ENCODE measurements at places on chromosomes 4 and X. TPM values are rescaled to one million over a fixed set of nuclear protein-coding genes. Genes with fewer than 3 reads are reported as not detected.

DNA sequence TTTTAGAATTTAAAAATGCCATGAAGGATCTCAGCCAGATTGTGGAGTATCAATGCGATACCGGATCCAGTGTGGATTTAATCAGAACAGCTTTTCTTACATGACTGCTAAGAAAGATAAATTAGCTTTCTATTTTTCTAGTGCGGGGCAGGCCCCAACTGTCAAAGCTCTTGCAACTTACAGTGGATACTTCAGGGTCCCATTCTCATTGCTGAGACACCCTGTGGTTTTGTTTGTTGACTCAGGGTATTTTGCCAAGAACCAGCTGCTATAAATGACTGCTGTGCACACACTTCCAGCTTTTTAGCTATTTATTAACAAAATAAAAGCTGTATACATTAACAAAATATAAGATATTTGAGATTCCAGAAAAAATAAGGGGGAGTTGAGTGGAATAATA is 166.4 kb downstream of the DCLK2 start:
- no peak overlapping the region for H3K27ac ChIP-seq
- no peaks in the 10 kb centered on the region for H3K4me1 ChIP-seq
- no peak for DNase-seq
- H3K36me3 ChIP-seq = no peaks in the 10 kb centered on the region

GRCh38 chrX:118706681-118707080 is 20.7 kb upstream of the IL13RA1 start:
- no peaks in the 10 kb centered on the region for H3K36me3 ChIP-seq
- H3K4me3 ChIP-seq = no peak overlapping the region
- H3K4me1 ChIP-seq = no peaks in the 10 kb centered on the region
- DNase-seq = no peak
- no peaks in the 10 kb centered on the region for H3K27me3 ChIP-seq

DNA sequence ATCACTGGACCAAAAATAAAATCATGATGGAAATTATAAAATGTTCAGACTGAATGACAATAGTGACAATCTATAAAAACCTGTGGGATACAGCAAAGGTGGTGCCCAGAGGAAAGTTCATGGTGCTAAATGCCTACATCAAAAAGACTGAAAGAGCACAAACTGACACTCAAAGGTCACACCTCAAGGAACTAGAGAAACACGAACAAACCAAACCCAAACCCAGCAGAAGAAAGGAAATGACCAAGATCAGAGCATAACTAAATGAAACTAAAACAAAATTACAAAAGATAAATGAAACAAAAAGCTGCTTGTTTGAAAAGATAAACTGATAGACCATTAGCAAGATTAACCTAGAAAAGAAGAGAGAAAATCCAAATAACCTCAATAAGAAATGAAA is 78.7 kb downstream of the ANAPC10 start:
- H3K36me3 ChIP-seq = no peaks in the 10 kb centered on the region
- no peaks in the 10 kb centered on the region for H3K4me1 ChIP-seq
- no peak overlapping the region for H3K27ac ChIP-seq
- DNase-seq = no peak
- H3K4me3 ChIP-seq = no peak overlapping the region

DNA sequence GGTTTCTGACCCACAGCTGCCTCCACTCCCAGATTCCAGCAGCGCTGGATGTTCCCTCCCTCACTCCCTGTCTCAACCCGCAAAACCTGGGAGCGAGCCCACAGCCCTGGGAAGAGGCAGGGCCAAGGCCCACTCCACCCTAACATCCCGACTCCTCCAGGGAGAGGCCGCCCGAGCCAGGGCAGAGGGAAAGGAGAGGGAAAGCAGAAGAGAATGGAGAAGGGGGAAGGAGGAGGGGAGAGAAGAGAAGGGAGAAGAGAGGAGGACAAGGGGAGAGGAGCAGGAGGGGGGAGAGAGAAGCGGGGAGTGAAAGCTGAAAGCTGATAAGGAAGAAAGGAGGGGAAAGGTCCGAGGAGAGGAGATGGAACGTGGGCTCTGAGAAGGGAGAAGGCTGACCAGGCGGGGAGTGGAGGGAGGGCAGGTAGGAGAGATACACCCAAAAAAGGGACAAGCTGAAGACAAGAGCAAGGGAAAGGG is 120.2 kb upstream of the PJA1 start:
- no peak overlapping the region for H3K27ac ChIP-seq
- no peaks in the 10 kb centered on the region for H3K27me3 ChIP-seq
- H3K4me1 ChIP-seq = peaks cover 10% of the 10 kb centered on the region
- no peak for DNase-seq
- H3K36me3 ChIP-seq = no peaks in the 10 kb centered on the region

The PLP1 gene
- not detected for total RNA-seq

The MED14 gene
- 59.9 TPM for total RNA-seq

The SLC4A4 gene
- 0.08 TPM for total RNA-seq

The CT55 gene
- total RNA-seq = not detected
